H7 (cell line): ENCODE measurements at places on chromosomes 4 and X. TPM values are rescaled to one million over a fixed set of nuclear protein-coding genes. Genes with fewer than 3 reads are reported as not detected.

Gene MAGEB10
- total RNA-seq = not detected in 2 replicates

Gene PAGE4
- total RNA-seq = not detected in 2 replicates

Gene GRIA2
- not detected in 2 replicates for total RNA-seq

Gene SASH3
- not detected in 2 replicates for total RNA-seq

Gene NALF2
- 5.4 and 7.4 TPM in 2 replicates for total RNA-seq

Gene FGA
- total RNA-seq = not detected in 2 replicates

Gene DMP1
- total RNA-seq = not detected in 2 replicates

Gene GAGE12H
- not detected in 2 replicates for total RNA-seq

Gene CTSO
- 1.5 and 1.6 TPM in 2 replicates for total RNA-seq

Gene SNX25
- 17.2 and 22.5 TPM in 2 replicates for total RNA-seq

Gene ADGRA3
- 39.0 and 41.6 TPM in 2 replicates for total RNA-seq

Gene SHROOM2
- total RNA-seq = 22.9 and 24.1 TPM in 2 replicates

Gene FAT4
- total RNA-seq = 2.2 and 4.0 TPM in 2 replicates

Gene MAGED4B
- total RNA-seq = 5.1 and 25.0 TPM in 2 replicates

Gene FRG2
- total RNA-seq = 0.18 TPM in 1 of 2 replicates, not detected in the other

Gene AMOT
- total RNA-seq = 6.5 and 10.2 TPM in 2 replicates

Gene GRID2
- 19.1 and 25.6 TPM in 2 replicates for total RNA-seq

Gene TCEAL9
- total RNA-seq = 61.7 and 90.7 TPM in 2 replicates

Gene FRMD7
- total RNA-seq = 0.14 TPM in 1 of 2 replicates, not detected in the other

Gene FRMPD4
- 2.2 and 2.6 TPM in 2 replicates for total RNA-seq

Gene IL15
- 1.4 and 1.7 TPM in 2 replicates for total RNA-seq

Gene PARM1
- 2.5 TPM in 2 replicates for total RNA-seq

Gene SLC7A11
- total RNA-seq = 7.1 and 10.2 TPM in 2 replicates

Gene ATOH1
- 0.55 and 0.59 TPM in 2 replicates for total RNA-seq

Gene HPGD
- total RNA-seq = 6.2 and 13.9 TPM in 2 replicates

Gene SMIM14
- 30.3 and 60.0 TPM in 2 replicates for total RNA-seq

Gene CHRNA9
- total RNA-seq = 1.6 and 2.8 TPM in 2 replicates
